ELF-1 (cell line): ENCODE measurements at places on chromosomes 2 and 18.

DNA sequence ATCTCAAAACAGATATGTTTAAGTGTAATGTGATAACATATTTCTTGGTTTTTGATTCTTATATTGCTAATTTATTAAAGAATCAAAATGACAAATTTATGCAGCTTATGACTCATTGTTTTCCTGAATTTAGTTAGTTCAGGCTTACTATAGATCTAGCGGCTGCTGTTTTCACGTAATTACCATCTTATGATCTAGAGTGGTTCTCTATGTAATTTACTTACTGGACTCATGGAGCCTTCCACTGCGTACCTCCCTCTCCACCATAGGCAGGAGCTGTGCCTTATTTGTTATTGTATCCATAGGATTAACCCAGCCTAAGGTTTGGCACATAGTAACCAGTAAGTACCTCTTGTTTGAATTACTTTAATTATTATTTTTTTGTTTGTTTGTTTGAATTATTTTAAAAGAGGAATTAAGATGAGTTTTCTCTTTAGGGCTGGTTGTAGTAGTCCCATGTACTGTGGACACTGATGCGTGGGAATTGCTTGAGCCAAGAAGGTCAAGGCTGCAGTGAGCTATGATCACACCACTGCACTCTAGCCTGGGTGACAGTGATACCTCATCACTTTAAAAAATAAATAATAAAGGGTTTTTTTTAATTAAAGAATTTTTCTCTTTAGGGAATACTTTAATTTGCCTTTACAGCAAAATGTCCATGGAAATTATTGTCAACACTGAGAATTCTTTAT, 165.5 kb downstream of the PHLPP1 start:
- DNase-seq = no peak

DNA sequence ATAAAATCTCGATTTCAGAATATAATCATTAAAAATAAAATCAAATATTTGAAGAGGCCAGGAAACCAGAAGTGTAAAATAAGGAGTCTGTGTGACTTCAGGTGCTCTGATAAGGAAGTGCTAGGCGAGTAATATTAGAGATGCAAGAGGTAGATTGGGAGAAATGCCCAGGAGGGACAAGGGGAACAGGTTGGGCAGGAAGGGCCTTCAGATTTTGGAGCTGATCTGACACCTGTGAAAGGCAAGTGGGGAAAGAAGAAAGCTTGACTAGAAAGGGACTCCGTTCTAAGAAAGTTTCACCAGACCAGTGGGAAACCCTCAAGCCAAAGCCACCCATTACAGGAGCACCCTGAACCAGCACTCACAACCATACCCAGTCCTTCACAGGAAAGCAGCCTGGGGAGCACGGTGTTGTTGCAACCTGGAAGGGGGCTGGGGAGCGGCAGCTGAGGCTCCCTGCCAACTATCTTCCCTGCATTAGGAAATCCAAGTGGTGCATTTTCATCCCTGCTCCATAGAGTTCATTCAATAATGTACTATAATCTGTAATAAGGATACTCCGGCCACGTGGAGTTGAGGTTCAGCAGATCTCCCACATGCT, 57.5 kb upstream of the GREB1L start:
- DNase-seq = peak; percentile 62

DNA sequence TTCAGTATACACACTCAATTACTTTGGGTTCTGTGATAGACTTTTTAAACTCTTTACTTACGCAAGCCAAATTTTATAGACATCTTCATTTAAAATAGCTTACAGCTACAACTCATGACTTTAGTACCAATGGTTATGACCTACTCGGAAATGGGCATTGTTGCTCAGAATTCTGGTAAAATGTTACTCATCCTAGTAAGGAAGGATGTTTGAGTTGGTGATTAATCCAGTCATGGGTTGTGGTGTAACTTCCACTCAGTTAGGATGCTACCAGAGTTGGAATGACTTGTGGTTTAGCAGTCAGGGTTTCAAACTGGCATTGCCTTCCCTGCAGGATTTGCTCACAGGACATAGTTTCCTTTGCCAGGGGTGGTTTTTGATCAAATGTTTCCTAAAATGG, 7.4 kb upstream of the NPC1 start:
- DNase-seq = no peak

GRCh38 chr18:75139226-75139911, 69.6 kb downstream of the PTGR3 start:
- no peak for DNase-seq

GRCh38 chr2:65471409-65471808, 39.0 kb upstream of the SPRED2 start:
- no peak for DNase-seq

DNA sequence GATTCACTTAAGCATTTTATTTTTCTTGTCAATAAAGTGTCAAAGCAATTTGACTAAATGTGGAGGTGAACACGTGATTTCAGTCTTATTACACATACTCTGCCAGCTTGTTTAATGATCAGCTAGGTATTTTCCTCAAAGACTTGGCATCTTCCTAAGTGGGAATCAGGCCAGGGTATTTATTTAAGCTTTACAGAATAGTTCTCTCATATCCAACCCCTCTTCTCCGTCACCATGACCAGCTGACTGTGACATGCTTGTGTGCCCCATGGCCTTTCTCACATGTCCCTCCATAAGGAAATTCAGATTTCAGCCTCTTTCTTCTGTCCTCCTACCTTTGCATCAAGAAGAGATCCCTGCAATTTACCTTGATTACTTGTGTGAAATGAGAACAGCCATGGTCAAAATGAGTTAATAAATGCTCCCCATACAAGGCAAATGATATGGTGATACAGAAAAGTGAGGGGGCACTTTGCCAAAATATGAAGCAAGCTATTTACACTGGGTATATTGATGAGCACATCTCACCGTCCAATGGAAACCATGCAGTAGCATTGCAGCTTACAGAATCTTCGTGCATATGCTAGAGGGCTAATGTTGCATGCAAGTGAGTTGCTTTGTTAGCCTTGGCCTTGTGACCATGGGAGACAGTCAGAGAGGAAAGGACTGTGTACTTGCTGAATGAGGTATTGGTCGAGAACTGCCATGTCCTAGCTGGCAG, 202.2 kb downstream of the RNF152 start:
- DNase-seq = no peak

GRCh38 chr2:133104871-133105270, 434.9 kb upstream of the LYPD1 start:
- no peak for DNase-seq

DNA sequence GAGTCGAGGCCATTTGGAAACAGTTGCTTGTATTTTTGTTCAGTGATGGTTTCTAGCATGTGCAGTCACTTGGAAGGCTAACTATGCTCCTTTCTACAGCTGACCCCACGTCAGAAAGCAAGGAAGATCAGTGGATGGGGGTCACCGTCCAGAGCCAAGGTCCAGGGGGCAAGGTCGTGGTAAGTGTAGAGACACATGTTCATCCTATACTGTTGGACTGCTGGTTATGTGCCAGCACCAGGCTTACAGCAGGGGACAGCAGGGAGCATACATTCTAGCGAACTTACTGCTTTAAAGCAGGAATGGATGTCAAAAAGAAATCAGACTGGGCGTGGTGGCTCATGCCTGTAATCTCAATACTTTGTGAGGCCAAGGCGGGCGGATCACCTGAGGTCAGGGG, 40.0 kb downstream of the ITGA6 start:
- no peak for DNase-seq

DNA sequence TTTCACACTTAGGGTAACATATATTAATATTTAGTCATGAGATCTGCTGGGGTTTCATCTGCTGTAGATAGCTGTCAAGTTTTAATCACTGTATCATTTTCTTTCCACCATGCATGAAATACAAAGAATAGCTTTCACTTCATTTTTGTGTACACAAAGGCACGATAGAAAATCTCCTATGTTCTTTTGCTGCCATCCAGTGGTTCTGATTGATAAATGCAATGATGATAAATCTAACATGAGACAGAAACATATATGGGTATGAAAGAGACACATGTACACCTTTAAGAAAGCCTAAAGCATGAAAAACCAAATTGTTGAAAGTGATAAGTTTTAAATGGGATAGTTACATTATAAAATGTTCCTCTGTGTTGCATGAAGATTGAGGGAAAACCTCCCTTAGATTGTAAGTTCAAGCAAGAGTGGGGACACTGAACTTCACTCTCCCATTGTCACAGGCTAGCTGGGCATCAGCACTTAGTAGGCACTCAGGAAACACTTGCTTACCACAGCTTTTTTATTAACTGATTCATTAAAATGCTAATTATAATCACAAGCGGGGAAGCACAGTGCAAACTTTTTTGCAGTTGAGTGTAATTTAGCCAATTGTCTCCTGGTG, 31.2 kb downstream of the C1D start:
- no peak for DNase-seq

DNA sequence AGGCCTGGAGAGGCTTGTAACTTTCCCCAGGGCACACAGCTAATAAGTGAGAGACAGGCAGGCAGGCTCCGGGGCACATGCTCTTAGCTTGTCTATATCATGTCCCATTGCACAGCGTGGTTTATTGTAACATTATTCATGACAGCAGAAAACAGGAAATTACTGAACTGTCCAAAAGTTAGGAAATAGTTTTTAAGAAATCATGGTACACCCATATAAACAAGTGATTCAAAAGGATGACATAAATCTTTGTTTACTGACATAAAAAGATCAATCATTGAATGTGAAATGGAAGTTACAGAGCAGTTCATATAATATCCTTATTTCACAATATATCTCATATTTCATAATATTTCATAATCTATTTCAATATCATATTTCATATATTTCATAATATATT, 34.3 kb upstream of the TXNDC2 start:
- no peak for DNase-seq

GRCh38 chr2:63054841-63055225, 4.2 kb downstream of the OTX1 start:
- DNase-seq = no peak
